ENCODE measurements at places on chromosomes 1 and 21.
A peak's percentile ranks its signal among the peaks of the same experiment; 100 is the strongest.

- DNase-seq, result no peak
Measured at GRCh38 chr1:30447080-30447479, 276.3 kb downstream of the MATN1 start.

DNA sequence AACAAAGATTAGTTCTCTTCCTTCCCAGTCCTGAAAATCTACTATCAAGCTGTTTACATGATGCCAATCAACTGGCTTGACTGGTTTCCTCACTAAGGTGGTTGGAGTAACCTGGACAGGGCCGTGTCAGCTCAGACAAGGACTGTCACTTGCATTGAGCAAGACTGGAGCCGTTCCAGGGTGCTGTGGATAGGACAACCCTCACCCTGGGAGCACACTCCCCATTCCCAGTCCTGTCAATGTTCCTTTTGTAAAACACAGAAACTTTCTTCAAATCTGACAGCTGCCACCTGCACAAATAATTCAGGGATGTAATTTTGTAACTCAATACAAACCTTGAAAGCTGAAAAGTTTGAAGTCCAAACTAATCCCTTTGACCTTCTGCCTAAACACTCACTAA, 31.4 kb downstream of the PLPP3 start:
- no peak for DNase-seq

GRCh38 chr1:44677201-44677766, 2.8 kb downstream of the ARMH1 start:
- DNase-seq, result no peak

GRCh38 chr1:160437432-160438316, 37.3 kb downstream of the VANGL2 start:
- no peak for DNase-seq

- DNase-seq, result no peak
Measured at GRCh38 chr1:45854724-45855123, 51.3 kb downstream of the MAST2 start.

GRCh38 chr1:29237852-29238619, 1.7 kb downstream of the PTPRU start:
- no peak for DNase-seq

DNA sequence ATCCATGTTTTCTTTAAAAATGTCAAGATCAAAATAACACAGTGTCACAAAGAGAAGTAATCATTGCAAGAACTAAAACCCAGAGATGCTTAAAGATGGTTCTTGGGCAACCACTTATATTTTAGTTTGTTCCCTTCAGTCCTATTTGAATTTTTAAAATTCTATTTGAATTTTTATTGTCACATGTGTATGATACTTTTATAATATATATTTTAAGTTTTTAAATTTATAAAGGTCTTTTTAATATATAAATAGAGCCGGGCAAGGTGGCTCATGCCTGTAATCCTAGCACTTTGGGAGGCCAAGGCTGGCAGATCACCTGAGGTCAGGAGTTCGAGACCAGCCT, 22.3 kb upstream of the DISC1 start:
- DNase-seq, result no peak

DNA sequence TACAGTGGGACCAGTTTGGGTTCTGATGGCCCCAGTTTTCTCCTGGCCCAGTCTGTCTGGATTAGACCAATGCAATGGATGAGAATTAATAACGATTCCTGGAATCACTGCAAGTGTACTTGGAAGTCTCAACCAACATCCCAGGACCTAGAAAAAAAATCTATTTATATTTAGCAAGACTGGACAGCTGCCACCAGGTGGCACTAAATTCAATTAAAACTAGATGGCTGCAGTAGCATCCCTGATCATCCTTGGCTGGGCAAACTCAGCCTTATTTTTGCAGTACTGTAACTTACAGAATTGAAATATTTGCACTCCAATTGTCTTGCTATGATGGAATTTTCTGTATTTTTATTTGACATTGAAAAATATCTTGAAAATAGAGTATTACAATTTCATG, 165.7 kb downstream of the NCAM2 start:
- no peak for DNase-seq

DNA sequence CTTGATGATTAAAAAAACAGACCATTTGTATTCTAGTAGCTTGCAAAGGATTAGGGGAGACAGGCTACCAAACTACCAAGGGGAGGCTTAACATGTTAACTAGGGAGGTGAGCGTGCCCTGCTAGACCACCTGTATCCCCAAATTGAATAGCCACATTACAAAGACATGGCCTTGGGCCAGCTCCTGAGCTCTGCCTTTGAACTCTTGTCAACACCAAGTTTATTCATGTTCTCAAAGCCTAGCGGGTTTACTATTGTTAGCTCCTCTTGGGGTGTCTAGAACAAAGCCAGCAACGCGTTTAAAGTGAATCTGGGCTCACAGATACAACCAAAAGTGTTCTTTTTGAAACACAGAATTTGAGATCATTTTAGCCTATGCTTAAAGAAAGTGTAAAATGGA, 36.3 kb downstream of the SMYD2 start:
- DNase-seq, result no peak

DNA sequence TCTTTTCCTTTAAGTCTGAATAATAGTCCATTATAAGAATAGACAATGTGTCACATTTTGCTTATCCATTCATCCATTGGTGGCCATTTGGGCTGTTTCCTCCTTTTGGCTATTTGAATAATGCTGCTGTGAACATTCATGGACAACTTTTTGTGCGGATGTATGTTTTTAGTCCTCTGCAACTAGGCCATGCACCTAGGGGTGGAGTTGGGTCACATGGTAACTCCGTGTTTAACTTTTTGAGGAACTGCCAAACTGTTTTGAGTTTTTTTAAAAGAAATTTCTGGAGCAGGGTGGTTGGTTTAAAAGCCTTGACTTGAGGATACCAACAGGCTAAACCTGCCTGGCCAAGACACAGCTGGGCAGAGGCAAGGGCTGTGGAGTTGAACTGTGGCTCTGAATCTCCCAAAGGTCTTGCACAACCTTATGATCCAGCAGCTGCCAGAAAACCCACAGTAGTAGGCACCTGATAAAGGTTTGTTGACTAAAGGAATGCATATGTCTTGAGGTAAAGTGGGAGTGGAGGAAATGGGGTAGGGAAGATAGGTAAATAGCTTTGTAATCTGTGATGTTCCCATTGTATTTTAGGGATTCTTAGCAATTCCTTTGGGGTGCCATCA, 5.6 kb upstream of the RPTN start:
- no peak for DNase-seq

- DNase-seq, result no peak
Measured at GRCh38 chr1:22814176-22815042, 103.8 kb downstream of the EPHB2 start.

- DNase-seq, result no peak
Measured at GRCh38 chr1:31672986-31673385, 28.3 kb upstream of the PEF1 start.

GRCh38 chr1:248696774-248697173, 5.8 kb downstream of the OR14I1 start:
- DNase-seq, result no peak

DNA sequence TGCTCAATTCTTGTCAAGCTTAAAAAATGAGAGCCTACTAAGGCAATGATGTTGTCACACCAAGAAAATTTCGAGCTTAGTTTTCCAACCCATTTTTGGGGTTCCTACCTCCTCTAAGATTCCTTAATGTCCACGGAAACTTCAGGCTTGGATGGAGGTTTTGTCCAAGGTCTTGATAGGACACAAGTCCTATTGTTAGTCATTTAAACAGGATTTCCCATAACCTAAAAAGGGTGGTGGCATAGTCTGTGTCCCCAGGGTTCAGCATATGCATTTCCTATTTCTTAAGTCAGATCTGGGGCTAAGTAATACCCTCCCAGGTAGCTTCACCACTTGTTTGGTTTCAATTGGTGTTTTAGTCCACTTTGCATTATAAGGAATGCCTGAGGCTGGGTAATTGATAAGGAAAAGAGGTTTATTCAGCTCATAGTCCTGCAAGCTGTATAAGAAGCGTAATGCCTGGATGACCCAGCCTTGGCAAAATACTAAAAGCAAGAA, 10.9 kb upstream of the PADI2 start:
- DNase-seq, result no peak

DNA sequence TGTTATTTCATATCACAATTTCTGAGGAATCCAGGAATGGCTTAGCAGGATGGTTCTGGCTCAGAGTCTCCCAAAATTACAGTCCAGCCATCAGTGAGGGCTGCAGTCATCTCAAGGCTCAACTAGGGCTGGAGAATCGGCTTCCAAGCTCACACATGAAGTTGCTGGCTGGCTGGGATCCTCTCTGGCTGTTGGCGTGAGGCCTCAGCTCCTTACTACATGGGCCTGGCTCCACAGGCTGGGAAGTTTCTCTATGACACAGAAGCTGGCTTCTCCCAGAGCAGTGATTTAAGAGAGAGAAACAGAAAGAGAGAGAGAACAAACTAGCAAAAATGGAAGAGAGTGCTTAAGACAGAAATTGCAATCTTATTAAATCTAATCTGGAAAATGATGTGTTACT, 38.8 kb upstream of the RGS8 start:
- DNase-seq, result no peak

GRCh38 chr1:51515982-51516648, 3.0 kb downstream of the EPS15 start:
- no peak for DNase-seq

DNA sequence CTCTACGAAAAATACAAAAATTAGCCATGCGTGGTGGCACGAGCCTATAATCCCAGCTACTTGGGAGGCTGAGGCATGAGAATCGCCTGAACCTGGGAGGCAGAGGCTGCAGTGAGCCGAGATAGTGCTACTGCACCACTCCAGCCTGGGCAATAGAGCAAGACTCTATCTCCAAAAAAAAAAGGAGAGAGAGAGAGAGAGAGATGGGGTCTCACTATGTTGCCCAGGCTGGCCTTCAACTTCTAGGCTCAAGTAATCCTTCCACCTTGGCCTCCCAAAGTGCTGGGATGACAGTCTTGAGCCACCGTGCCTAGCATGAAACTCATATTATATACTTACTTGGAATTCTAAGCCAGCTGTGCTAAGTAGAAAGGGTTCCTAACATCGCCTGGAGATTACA, 29.7 kb downstream of the PSMB2 start:
- DNase-seq, result no peak

GRCh38 chr1:223716302-223716862, 4.0 kb downstream of the CAPN2 start:
- peak; percentile 29 for DNase-seq

- DNase-seq, result no peak
Measured at GRCh38 chr1:13730291-13730690, 30.3 kb downstream of the PRDM2 start.

- no peak for DNase-seq
Measured at GRCh38 chr21:36704958-36705678, 6.2 kb downstream of the SIM2 start.

GRCh38 chr1:199087144-199087543, 448.3 kb downstream of the PTPRC start:
- DNase-seq, result no peak

GRCh38 chr1:243582326-243582725, 267.7 kb downstream of the AKT3 start:
- no peak for DNase-seq

DNA sequence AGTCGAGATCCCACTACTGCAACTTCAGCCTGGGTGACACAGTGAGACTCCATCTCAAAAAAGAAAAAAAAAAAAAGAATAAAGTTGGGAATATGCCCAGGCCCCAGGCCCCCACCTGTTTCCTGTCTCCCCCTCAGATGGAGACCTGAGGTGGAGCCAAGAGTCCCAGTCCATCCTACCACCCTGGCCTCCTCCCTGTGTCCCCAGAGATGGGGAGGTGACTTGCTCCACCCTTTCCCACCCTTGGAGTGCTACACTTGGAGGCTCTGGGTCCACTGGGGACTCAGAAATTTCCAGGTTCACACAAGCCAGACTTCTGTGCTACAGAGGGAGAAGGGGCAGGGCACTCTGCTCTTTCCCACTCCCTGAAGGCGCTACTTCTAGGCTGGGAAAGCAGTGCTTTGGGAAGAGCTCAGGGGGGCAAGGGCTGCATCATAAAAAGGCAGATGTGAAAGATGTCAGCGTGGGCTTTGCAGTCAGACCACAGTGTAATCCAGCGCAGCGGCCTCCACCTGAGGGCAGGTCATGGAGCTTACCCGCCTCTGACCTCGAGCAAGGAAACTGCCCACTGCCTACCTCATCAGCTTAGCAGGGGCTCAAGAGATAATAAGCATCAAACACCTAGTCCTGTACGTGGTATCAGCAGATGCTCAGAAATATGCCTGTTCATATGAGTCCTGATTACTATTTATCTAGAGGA, 13.4 kb downstream of the TMEM63A start:
- DNase-seq, result no peak

- no peak for DNase-seq
Measured at GRCh38 chr21:21907271-21907670, 909.1 kb downstream of the NCAM2 start.

DNA sequence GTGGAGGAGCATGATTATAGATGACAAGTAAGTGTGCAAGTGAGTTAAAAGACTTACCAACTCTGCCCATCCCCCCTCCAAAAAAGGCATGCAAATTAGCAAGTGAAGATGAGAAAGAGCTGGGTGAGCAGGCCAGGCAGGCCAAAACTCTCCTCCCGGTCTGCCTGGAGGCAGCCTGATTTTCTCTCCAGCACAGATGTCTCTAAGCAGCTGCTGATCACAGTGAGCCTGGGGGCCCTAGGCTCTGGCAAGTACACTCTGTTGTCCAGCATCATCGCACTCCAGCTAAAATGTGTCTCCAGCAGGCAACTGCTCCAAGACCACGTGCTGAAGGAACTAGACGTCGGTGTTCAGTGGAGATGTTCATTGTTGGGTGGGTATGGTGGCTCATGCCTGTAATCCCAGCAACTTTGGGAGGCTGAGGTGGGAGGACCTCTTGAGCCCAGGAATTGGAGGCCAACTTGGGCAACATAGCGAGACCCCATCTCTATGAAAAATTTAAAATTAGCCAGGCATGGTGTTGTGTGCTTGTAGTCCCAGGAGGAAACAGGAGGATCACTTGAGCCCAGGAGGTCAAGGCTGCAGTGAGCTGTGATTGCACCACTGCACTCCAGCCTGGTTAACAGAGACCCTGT, 56.7 kb upstream of the PUM1 start:
- DNase-seq, result no peak

- no peak for DNase-seq
Measured at GRCh38 chr1:29083317-29084195, 40.1 kb downstream of the TMEM200B start.

GRCh38 chr21:14875704-14876523, 188.9 kb downstream of the NRIP1 start:
- no peak for DNase-seq

DNA sequence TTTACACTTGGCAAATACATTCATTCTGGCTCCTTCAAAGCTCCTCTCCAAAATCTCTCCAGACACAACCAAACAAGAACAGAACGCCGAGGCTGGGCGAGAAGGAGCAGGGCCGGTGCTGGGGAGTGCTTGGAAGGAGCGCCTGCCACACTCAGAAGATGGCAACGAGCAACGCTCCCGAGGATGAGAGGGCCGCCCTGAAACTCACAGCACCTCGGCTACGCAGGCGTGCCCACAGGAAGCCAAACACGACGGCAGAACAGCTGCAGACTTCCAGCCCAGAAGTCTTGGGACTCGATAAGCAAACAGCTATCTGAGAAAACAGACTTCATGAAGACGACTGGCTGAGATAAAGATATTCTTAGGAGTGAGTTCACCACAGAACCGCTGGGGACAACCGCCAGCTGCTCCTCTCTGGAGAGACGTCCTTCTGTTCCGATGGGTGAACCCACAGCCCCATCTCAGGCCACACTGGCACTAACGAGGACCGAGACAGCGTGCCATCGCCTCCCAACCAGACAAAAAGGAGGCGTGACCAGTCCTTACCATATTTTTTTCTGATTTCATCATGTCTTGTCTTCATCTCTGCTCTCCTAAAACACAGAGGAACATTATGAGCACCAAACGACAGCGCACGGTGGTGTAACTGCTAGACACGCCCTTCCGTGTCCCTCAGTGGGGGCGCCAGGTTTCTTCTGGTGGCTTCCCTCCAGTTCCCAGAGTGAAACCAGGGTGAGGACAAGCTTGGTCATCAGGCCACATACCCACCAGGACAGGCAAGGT, 18.6 kb downstream of the PTTG1IP start:
- DNase-seq, result no peak
